ENCODE measurements at places on chromosomes 7 and 10.

DNA sequence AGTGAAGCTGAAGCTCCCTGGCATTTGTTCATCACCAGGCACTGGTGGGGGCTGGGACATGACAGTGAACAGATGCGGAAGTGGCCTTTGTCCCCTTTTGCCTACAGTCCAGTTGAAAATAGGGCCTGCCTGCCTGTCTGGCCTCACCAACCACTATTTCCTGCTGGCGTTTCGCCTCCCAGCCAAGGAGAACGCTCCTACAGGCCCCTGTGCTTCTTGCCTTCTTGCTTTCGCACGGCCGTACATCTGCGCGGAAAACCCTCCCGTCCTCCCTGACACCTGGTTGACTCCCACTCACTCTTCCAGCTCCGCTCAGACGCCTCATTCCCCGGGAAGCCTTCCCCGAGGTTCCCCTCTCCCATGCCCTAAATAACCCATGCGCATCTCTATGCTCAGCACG is 317.3 kb downstream of the PRPF18 start:
- peak; percentile 39 for DNase-seq

- DNase-seq, result no peak
These were observed 40.5 kb upstream of the DPYSL4 start for GRCh38 chr10:132146271-132146671.

DNA sequence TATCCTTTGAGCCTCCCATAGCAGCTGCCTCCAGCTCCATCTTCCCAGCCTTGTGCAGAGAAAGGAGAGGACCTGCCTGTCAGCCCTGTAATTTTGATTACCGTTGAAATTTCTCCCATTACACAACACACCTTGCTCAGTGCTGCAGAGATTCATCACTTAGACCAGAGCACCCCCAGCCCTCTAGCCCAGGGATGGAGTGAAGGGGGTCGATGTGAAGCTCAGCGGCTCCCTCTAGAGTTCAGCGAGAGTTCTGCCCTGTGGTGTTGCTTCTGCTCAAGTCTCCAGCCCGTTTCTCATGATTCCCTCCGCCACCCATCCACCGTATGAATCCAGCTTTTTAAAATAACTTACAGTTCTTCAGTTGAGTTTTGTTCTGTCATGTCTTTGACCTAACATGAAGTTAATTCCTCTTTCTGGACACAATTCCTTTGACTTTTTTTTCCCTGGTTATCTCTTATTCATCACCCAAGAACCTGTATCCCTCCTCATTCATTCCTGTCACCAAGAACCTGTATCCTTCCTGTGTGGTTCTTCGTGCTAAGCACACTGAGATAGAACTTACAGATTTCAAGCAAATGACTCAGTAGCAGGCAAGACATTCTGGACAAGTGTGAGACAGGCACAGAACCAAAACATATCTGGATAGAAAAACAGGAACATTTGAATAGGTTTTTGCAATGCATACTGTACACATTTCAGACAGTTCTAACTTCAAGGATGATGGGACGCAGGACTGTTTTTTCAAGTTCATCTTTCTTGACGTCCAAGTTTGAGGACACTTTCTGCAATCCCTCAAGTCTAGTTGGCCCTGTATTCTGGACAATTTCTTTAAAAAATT is 35.0 kb upstream of the ZNF32 start:
- no peak for DNase-seq

DNA sequence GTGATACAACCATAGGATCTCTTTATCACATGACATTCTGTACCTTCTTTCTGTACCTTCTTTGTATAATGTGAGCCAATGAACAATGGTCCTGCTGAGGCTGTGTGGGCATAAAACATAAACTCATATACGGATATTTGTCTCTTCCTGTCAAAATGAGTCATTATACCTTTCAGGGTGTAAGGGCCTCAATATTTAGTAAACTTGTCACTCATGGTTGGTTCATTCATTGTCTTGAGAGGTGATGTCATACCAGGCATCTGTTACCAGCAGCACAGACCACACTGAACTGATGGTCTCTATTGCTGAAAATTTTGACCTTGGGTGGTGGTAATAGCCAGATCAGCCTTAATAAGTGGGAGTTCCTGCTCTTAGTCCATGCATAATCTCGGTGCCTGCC is 287.6 kb upstream of the TPK1 start:
- no peak for DNase-seq

GRCh38 chr7:93566876-93567275 is 7.6 kb downstream of the CALCR start:
- DNase-seq, result no peak

DNA sequence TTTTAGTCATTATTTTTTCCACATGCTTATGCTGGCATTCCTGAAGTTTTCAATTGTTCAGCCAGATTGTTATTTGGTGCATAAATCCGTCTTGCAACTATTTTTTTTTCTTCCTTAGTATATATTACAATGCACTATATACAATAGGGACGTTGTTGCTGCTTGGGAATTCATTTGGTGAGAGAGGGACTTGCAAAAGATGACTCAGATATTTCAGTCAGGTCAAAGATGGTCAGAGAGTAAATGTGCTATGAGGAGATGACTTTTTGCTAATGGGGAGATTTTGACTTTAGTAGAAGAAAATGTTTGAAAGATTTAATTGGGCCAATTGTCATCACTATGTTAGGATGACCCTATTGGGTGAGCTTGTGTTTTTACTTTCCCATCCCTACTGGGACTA is 348.4 kb upstream of the MTPN start:
- no peak for DNase-seq

DNA sequence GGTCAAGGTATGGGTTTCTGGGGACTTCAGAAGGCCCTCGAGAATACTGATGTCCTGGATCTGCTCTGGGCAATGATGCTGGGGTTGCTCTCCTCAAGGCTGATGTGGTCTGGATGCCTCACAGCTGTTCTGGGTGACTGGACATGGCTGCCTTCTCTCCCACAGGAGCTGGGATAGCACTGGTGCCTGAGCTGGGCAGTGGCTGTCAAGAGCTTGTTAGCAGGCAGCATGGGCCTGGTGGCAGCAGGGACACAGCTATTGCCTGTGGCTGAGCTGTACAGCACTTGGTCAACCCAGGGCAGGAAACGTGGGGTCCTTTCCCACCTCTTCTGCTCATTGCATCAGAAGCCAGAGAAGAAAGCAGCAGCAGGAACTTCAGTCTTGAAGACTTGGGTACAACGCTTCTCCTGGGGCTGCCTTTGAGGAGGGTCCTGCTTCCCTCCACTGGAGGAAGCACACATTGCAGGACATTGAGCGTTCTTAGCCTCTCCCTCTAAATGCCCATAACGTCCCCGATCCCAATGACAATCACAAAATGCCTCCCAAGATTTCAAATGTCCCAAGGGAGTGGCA is 13.0 kb downstream of the ADCYAP1R1 start:
- DNase-seq, result no peak

GRCh38 chr7:14275356-14275755 is 285.9 kb upstream of the ETV1 start:
- no peak for DNase-seq

Measured in midbrain (tissue), 1 donor.